ENCODE measurements at places on chromosomes 1 and 21.

GRCh38 chr1:154295408-154296235, 23.2 kb downstream of the HAX1 start:
- DNase-seq: no peak

- no peak for DNase-seq
Observed at GRCh38 chr1:25361901-25362300, 23.8 kb downstream of the TMEM50A start.

DNA sequence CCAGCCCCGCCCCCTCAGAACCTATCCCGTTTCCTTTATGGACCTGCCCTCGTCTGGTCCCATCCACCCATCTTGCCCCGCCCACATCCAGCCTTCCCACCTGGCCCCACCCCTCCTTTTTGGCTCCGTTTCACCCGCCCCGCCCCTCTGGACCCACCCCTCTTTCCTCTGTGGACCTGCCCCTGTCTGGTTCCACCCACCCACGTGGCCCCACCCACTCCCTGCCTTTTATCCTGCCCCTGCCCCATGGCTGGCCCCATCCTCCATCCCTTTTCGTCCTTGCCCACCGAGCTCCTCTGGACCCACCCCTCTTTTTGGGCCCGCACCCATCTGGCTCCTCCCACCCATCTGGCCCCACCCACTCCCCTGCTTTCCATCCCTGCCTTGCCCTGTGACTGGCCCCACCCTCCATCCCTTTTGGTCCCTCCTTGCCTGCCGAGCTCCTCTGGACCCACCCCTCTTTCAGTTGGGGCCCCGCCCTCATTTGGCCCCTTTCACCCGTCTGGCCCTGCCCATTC, 177.3 kb downstream of the CAMTA1 start:
- no peak for DNase-seq

- no peak for DNase-seq
Observed at GRCh38 chr1:238727670-238728069, 658.7 kb upstream of the CHRM3 start.

DNA sequence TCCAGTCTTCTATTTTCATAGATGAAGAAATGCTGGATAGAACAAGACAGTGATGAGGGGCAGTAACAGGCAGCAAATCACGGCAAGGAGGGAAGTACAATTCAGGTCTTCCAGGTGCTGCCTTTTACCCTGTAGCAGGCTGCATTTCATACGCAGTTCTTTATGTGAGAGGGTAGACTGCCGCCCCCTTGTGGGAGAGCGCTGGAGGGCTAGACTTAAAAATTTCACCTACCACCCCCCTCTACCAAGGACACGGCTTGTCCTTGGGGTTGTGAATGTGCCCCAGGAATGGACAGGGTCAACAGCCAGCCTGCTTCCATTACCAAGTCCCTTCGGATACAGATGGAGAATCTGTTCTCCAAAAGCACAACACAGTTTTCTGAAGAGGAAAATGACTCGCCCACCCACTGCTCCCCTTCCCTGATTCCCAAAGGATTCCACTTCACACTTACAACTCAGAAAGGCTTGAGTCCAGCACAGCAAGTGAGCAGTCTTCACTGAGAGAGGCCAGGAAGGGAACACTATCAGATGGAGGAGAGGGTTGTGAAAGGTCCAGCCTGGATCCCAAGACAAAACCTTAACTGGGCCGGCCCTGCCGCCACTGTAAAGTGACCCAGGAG, 7.4 kb downstream of the WDR77 start:
- DNase-seq: no peak

DNA sequence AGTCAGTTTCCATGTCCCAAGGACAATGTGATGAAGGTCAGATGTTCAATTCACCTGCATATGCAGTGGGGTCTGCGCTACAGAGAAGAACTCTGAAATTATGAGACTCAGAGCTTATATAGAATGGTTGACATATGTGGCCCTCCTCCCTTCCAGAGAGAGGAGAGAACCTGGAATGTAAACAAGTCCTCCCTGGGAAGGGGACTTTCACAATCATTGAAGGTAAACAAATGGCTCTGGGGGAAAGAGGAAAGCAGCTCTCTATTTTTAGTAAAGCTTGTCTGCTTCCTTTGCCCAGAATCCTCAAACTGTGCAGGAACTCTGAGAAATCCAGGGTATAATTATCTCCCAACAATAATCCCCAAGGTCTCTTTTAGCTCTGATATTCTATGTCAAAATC, 9.8 kb downstream of the OVGP1 start:
- no peak for DNase-seq

GRCh38 chr1:44609768-44610526, 64.3 kb downstream of the TMEM53 start:
- no peak for DNase-seq

GRCh38 chr1:221343607-221344006, 398.3 kb downstream of the DUSP10 start:
- DNase-seq: no peak

DNA sequence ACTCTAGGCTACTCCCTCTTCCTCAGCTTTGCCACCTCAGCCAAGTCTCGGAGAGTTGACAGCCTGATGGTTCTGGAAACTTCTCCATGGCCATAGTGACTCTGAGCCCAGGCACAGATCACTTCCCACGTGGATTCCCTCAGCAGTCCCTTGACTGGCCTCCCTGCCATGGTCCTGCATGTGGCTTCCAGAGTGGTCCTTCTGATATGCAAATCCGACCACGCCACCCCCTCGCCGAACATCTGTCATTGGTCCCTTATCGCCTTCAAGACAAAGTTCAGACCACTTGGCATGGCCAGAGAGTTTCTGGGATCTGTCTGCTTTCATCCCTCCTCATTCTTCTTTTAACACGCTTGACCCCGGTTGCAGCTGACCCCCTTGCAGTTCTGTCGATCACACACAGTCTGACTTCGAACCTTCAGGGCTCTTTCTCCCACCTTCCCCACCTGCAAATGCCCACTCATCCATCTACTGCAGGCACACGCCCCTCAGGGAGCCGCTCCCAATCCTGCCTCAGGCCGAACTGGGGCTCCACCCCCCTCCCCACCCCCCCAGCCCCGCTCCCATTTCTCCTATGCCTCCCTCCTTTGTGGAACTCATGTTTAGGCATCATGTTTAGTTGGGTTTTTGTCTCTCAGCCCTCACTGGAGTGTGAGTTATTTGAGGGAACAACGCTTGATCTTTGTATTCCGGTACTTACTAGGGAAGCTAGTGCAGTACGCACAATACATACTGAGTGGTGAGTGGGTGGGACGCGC, 29.0 kb downstream of the KIAA1614 start:
- no peak for DNase-seq
